NCI-H1105 treated with DMSO at 0.1 percent for 48 hours (cell line): ENCODE measurements at places on chromosomes 12 and 14.
A peak's percentile ranks its signal among the peaks of the same experiment; 100 is the strongest.

- DNase-seq, result peak; percentile 14
Measured at GRCh38 chr14:20606190-20606901, 15.2 kb upstream of the RNASE12 start.

GRCh38 chr12:49733219-49734017, 7.9 kb upstream of the TMBIM6 start:
- DNase-seq, result no peak

DNA sequence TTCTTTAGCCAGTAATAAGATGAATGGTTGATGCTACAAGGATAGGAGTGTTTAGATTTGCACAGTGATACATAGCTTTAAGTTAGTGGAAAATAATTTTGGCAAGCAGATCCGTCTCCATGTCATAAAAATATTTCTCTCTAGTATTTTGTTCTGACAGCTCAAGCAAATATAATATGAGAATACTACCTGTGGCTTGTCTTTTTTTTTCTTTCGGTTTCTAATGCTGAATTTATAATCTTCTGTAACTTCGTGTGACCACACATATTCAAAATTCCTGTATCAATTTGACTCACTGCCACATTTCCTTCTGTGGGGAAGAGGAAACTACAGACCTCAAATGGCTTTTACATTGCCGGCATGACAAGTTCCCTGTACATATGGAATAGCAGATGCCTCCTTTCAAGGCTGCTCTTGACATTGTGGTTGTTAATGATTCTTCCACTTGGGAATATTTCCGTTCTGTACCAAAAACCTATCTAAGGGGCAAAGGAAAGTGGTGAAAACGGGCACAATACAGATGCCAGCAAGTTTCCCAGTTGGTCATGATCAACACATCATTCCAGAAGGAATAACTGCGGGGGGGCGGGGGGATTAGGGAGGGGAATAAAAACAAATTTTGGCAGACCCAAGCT, 103.6 kb upstream of the CCDC91 start:
- DNase-seq, result no peak

DNA sequence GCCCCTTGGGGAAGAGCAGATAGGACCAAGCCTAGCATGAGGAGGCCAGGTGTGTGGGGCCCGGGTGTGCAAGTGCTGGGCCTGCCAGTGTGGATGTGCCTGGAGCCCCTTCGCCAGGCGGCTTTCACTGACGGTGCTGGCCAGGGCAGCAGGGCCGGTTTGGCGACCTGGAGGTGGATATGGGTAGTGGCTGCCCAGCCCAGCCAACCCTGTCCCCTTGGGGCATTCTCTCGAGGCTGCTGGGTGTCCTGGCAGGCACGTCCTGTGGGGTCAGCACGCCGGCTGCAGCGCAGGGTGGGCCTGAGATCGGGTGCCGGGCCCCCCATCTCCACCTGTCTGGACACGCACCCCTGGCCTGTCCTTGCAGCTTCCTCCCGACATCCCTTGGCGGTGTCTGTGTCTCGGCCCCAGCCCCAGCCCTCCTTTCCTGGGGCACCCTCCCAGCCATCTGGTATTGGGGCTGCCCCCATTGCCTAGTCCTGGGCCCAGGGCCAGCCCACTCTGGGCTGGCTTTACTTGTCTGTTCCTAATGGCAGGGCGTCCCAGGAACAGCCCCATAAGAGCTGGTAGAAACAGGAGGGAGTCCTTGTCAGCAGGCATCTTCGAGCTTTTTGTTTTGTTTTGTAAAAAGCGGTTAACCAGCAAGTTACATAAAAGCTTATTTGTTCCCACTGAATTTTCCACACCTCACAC, 7.2 kb upstream of the CRIP2 start:
- no peak for DNase-seq

DNA sequence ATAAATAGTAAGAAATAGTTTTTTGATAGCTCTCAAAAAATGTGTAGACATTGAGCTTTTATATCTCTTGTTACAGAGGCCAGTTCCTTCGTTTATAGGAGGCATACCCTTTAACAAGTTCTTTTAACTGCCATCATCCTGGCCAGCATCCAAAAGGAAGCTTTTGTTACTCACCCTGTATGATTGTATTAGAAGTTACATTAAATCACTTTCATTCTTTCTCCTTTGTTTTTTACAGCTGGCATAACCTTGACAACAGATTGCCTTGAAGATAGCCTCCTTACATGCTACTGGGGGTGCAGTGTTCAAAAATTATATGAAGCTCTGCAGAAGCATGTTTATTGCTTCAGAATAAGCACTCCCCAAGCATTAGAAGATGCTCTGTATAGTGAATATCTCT, 20.1 kb downstream of the CGRRF1 start:
- DNase-seq, result no peak

DNA sequence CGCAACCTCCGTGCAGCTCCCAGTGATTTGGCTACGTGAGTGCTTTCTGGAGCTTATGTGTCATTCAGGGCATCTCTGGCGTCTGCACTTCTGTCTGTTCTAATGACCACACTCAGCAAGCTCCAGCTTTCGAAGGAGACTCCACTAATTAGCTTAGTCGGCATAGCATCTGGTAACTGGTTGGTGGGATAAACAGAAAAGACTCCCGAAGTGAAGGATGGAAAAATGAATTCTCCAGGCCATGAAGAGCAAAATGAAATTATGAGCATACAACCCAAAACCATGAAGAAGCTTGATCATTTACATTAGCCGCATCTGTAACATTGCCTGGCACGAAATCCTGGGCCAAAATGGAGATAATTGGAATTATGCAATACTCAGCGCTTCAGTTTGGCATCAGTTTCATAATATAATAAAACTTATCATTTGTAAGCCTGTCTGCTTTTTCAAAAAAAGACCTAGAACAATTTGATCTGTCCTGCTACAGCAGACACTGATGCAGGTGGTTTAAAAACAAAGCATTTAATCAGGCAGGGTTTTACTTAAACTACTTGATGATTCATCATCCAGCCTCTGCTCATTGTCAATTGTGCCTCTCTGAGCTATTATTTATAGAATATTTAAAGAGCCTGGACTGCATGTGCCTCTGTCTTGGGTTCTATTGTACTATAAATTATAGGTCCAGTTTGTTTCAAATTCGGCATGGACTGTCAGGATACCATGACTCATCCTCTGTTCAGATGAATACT, 87.4 kb downstream of the SYT1 start:
- DNase-seq, result peak; percentile 97

GRCh38 chr12:131118371-131118770, 164.7 kb downstream of the ADGRD1 start:
- DNase-seq, result no peak
